ENCODE measurements at places on chromosomes 7 and 10.

GRCh38 chr7:27179503-27180430 is 5.3 kb downstream of the HOXA11 start:
- DNase-seq = no peak

- no peak for DNase-seq
These were observed 14.2 kb upstream of the NT5C3A start for GRCh38 chr7:33076737-33077136.

DNA sequence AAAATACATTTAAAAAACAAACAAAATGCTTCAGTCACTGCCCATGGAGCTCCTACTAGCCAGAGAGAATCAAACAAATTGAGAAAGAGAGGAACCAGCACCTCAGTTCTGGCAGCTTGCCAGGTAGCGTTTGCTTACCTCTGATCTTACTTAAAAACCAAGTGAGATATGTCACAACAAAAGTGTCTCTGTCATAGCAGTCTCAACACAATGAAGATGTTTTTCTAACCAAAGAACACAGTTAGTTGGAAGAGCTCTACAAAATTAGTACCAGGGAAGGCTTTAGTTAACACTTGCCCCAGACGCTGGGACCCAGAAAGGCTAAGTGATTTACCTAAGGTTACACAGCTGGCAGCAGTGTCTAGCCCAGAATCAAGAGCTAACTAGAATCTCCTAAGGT is 3.4 kb downstream of the DOCK4 start:
- no peak for DNase-seq

GRCh38 chr10:115107830-115108229 is 14.7 kb downstream of the ATRNL1 start:
- DNase-seq = no peak

DNA sequence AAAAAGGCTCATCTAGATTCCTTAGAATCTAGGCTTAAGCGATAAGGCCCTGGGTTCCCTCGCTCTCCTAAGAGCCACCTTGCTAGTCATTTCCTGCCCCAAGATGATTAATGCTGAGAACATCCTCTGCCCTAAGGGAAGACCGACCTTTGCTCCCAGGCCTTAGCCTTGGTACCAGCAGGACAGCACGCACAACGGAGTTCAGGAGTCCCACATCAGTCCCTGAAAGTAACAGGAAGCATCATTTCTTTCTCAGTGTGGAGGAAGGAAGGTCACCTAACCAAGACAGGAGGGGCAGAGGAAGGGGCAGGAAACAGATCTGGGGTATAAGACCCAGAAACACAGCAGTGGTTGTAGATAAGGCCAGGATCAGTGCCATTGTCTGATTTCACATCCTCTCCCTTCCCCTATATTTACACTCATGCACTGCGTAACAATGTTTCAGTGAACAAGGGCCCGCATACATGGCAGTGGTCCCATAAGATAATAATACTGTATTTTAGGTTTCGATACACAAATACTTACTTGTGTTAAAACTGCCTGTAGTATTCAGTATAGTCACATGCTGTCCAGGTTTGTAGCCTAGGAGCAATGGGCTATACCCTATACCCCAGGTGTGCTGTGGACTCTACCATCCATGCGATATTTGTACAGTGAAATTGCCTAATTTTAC is 8.1 kb upstream of the FAM107B start:
- DNase-seq = no peak

- DNase-seq = no peak
These were observed 35.2 kb downstream of the POR start for GRCh38 chr7:75950111-75950681.

GRCh38 chr7:118492466-118492865 is 268.0 kb downstream of the ANKRD7 start:
- peak; percentile 82 for DNase-seq

GRCh38 chr10:70063418-70064098 is 10.9 kb downstream of the MACROH2A2 start:
- no peak for DNase-seq

DNA sequence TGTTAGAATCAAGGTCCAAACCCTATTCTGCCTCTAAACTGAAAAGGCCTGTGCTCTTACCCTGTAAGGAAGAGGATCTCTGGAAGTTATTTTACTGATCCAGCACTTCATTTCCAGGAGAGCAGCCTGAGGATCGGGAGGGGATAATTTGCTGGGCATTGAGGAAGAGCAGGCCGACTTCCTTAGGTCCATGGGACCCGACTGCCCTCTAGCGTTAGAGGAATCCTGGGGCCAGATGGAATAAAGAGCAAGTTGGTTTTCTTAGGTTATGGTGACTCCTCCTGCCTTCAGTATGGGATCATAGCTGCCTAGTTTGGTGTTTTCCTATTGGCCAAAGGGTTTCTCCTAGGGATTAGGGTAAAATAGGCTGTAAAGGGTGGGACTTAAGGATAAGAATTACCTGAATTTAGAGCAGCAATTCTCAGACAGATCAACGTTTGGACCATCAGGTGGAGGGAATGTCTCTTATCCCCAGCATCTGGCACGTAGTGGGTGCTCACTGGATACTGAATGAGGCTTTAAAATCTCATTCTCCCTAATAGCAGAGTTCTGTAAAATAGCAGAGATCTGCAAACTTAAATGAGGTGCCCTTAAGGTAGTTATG is 40.0 kb upstream of the SORBS1 start:
- no peak for DNase-seq

DNA sequence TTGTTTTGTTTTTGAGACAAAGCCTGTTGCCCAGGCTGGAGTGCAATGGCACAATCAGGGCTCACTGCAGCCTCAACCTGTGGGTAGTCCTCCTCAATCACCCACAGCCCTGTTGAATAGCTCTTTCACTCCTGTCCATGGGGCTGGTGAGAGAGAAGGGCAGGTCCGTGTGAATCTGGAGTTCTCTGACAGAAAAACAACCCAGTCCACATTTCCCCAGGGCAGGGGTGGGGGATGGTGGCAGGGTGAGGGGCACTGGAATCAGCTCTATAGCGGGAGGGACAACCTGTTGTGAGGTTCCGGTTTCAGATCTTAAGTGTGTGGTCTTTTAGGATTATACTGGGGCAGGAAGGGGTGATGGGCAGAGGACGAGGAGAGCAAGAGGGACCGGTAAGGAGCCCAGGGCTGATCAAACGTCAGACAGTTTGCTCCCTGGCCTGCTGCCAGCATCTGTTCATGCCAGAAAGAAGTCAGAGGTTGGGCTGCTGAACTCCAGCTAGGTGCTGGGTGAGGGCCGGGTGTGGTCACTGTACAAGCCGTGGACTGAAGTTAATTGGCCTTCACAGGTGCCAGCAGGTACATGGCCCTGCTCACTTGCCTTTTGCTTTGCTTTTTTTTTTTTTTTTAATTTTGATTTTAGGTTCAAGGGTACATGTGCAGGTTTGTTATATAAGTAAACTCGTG is 33.2 kb upstream of the MKRN1 start:
- DNase-seq = no peak

- no peak for DNase-seq
These were observed 38.1 kb downstream of the KIAA1549 start for GRCh38 chr7:138943061-138943460.

- no peak for DNase-seq
These were observed at the start of gene CELF2 for GRCh38 chr10:11017570-11018431. CELF2 (plus strand) TSS chr10:11017872; CDS start chr10:11018090, 218 bp downstream.

DNA sequence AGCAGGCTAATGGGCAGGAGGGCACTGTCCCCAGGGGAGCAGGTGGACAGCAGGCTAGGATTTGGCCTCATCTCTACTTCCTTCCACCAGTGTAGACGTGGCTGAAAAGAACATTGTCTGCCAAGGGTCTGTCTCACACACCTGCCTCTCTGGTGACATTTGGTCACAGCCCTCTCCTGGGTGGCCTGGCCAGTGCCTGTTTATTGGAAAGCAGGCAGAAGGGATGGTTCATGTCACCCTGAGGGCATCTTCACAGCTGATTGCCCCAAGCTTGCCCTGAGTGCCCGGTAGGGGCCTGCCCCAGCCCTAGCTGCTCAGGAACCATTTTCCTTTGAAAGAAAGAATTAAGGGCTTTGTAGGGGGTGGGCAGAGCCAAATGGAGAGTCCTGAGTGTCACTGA is 138.7 kb downstream of the C10orf105 start:
- DNase-seq = no peak

DNA sequence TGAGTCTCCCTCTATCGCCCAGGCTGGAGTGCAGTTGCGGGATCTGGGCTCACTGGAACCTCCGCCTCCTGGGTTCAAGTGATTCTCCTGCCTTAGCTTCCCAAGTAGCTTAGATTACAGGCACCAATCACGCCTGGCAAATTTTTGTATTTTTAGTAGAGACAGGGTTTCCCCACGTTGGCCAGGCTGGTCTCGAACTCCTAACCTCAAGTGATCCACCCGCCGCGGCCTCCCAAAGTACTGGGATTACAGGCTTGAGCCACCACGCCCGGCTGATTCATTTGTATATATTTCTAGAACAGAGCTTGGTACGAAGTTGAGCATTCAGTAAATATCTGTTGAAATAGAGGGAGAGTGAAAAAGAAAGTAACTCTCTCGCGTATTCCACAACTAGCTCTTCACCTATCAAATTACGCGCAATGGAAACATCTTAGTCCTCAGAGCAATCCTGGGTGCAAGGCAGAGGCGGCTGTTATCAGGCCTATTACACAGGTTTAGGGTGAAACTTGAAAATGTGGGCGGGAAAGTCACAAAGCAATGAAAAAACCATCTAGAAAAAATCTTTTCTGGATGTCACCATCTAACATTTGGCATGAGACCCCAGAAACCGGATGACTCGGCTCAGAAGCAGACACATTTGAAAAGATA is 707 bp upstream of the GHITM start:
- no peak for DNase-seq

- no peak for DNase-seq
These were observed 15.7 kb downstream of the PPP3CB start for GRCh38 chr10:73480158-73480557.

DNA sequence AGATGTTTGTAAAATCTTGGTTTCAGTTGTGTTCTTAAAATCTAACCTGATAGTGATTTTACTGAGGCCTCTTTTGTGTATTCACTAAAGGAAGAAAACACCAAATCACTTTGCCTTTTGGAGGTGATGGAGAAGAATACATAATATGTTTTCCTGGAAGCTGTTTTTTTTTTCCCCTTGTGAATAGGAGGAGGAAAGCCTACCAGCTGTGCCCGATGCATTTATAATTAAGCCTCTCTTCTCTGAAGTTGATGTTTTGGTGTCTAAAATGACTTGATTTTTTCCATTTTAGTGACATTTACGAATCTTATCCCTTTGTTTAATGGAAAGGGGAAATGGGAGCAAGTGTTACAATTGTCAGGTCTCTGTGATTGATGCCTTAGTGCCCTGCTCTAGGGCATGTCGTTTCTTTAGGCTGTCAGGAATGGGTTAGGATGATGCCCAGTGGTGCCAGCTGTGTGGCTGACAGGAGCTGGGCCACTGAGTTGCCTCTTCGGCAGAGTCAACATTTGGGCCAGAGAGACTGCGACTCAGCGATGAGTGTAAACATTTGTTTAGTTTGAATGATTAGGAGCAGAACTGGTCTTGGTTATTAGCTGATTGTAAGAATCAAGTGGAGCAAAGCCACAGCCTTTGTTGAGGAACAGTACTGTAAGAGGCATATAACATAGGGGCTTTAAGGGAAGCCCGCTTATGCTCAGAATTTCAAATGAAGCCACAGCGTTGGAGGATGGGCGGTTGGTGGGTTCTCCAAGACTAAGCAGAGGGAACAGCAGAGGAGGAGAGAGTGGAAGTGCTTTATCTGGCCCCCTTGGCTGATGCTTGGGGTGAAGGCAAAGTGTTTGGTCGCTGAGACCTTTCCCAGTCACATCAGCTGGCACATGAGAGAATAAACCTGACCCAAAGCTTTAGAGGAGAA is 81.6 kb downstream of the CDK14 start:
- DNase-seq = no peak

- no peak for DNase-seq
These were observed 180.8 kb downstream of the USP6NL start for GRCh38 chr10:11430421-11431215.

- DNase-seq = no peak
These were observed 159.3 kb downstream of the ETV1 start for GRCh38 chr7:13829914-13830900.

DNA sequence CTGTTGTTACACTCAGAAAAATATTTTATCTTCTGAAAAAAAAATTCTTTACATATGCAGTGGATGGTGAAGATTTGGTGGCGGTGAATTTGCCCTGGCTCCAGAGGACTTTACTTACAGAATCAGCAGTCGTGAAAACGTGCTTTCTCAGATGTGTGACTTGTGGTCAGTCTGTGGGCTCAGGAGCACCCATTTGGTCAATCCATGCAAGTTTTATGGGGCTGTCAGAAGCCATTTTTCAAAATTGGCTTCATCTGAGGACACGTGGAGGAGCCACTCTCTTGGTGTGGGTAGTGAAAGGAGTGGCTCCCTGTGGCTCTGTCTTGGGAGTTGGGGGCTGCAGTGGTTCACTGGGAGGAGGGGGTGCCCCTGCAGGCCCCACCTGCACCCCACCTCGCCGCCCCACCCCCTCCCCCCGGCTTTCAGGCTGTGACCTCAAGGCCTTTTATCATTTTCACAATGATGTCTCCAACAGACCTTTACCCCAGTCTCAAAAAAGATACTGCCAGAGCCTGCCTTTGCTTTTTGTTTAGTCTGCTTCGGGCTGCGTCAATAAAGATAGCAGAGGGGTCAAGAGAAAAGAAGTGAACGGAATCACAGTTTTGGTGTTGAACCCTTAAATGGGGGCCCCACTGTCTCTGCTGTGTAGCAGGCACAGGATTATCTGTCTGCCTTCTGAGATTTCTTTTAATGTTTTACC is 137.4 kb downstream of the MGMT start:
- no peak for DNase-seq

- no peak for DNase-seq
These were observed 111.8 kb downstream of the VIPR2 start for GRCh38 chr7:159032753-159033472.

DNA sequence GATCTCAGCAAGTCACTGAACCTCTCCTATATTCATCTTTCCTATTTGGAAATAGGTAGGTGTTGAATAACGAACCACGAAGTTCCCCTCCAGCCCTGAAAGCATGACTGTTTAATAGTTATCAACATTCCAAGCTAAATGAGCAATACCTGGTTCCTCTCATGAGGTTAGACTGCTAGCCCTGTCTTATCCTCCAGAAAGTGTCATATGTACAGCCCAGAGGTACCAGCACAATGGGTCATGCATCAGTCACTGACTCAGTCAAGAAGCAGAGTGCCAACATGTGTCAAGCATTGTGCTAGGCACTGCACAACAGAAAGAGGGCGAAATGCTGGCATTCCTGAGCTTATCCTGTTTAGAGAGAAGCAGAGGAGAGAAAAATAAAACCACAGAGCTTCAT is 70.0 kb downstream of the AMPH start:
- DNase-seq = no peak

DNA sequence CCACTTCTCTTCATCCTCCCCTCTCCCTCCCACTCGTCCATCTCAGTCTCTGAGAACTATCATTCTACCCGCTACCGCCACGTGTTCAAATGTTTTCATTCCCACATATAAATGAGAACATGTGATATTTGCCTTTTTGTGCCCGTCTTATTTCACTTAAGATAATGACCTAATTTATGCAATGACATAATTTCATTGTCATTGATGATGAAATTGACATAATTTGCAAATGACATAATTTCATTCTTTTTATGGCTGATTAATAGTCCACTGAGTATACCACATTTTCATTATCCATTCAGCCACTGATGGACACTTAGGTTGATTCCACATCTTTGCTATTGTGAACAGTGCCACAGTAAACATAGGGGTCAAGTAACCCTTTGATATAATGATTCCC is 292.3 kb downstream of the GRID1 start:
- no peak for DNase-seq

- DNase-seq = no peak
These were observed 132.6 kb downstream of the GNAT3 start for GRCh38 chr7:80379034-80379982.
